ENCODE measurements at places on chromosomes 5 and 9.

DNA sequence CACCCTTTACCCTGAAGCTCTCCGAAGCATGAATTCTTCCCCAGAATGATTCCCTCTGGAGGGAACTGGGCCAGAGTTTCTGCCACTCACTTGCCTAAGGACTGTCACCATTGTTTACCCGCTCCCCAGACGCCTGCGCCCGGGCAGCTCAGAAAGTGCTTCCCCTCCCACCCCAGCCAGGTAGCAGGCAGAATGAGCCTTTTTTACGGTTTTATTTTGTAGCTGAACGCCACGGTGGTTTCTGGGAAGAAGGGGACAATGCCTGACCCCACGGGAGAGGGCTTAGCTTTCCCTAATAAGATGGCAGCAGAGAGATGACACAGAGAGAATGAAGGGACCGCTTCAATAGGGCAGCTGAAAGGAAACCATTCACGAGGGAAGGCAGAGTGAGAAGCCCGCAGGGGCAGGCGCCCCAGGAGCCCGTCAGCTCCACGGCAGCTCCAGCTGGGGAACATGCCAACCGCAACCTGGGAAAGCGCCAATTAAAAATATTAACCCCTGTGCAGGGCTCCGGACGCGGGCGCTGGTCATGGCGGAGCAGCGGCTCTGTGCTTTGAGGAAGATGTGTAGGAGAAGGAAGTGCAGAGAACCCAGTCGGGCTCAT, 20.4 kb upstream of the NTNG2 start:
- DNase-seq, result no peak

DNA sequence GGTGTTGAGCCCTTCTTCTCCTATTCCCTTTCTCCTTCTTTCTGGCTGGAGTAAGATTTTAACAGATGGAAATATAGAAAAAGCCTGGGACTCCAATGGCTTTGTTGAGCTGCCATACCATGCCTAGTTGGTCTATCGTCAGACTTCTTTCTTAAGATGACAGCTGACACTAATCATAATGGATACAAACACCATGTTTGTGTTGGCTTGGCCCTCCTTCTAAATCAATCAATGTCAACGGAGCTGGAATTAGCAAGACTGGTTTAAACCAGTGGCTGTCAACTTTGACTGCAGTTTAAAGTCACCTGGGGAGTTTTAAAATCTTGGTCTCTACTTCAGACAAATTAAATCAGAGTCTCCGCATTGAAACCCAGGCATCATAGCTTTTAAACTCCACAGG, 264.5 kb upstream of the PRR16 start:
- no peak for DNase-seq

- DNase-seq, result no peak
Measured at GRCh38 chr9:91157883-91158282, 203.8 kb downstream of the AUH start.

DNA sequence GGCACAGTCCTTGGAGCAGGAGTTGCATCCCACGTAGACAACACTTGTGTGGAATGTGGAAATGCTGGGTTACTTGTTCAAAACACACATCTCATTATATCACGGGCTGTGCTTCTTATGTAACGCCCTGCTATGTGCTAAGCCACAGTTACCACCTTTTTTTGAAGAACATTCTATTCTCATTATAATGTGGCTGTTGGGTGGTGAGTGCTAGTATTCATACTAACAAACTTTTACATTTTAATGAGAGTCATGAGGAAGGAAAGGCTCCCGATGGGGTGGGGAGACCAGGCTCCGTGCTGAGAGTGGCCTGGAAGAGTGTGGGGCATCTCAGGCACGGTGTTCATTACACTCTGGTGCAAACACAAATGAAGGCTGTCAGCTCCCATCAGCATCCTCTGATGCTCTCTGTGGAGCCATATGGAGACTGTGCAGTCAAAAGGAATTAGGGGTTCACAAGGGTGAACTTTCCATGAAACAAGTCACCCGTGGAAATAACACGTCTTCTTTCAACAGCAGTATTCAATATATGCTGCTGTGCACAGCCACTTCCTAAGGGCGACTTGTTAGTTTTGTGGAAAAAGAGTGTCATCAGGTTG, 153.1 kb upstream of the RAPGEF1 start:
- DNase-seq, result no peak

- no peak for DNase-seq
Measured at GRCh38 chr5:171421331-171422262, 2.1 kb downstream of the FGF18 start.

- no peak for DNase-seq
Measured at GRCh38 chr5:9601055-9601739, 29.0 kb downstream of the TAS2R1 start.

- DNase-seq, result no peak
Measured at GRCh38 chr5:164577742-164578141, 1072.3 kb downstream of the MAT2B start.

DNA sequence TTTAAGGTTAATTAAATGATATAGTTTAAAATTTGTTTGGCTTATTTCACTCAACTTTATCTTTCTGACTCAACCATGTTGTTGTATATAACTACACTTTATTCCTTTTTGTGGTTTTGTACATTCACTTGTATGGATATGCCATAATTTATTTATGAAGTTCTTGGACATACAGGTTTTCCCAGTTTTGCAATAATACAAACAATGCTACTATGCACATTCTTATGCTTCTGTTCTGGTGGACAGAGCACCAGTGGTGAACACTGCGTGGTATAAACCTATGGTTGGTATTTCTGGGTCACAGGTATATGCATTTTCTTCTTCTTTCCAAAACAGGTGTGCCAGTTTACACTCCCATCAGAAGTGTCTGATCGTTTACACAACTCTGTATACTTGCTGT, 35.7 kb upstream of the TRIM14 start:
- DNase-seq, result no peak

DNA sequence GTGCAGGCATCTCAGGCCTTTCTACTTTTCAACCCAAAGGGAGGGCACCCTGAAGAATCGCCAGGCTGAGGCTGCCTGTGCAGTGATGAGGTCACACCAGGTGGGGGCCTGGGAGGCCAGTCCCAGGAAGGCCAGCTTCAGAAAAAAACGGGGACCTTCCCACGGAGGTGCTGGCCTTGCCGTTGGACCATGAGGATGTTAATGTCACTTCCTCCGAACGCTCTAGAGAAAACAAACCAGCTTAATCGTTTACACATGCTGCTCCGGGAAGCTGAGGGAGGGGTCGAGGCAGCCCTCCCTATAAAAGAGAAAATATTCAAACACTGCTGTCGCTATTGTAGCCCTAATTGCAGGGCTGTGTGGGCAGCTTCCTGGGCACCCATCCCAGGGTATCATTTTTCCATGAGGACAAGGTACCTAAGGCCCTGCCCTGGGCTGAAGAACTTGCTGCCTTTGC, 27.0 kb downstream of the PTGES start:
- peak; percentile 59 for DNase-seq

DNA sequence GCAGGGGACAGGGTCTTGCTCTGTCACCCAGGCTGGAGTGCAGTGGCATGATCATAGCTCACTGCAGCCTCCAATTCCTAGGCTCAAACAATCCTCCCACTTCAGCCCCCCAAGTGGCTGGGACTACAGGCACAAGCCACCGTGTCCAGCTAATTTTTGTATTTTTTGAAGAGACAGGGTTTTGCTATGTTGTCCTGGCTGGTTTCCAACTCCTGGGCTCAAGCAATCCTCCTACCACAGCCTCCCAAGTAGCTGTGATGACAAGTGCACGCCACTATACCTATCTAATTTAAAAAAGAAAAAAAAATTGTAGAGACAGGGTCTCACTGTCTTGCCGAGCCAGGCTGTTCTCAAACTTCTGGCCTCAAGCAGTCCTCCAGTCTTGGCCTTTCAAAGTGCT, 31.6 kb upstream of the LECT2 start:
- DNase-seq, result no peak

GRCh38 chr5:149362541-149362940, 4.7 kb downstream of the PCYOX1L start:
- no peak for DNase-seq

DNA sequence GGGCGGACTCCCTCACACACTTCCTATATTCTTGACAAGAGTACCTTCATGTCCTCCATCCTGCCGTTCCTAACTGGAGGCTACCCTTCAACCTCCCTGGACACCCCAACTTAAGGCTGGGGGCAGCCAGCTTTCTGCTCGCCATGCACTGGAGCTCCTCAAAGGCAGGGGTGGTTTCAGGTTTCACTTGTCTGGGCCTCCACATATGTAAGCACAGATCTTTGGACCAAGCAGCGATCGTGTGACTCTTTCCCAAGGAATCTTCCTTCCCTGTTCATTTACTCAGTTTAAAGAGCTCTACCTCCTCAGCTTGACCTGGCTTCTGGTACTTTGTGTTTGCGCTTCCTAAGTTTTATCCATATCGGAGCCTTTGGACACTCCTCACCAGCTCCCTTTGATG, 34.2 kb upstream of the TRPC7 start:
- no peak for DNase-seq

DNA sequence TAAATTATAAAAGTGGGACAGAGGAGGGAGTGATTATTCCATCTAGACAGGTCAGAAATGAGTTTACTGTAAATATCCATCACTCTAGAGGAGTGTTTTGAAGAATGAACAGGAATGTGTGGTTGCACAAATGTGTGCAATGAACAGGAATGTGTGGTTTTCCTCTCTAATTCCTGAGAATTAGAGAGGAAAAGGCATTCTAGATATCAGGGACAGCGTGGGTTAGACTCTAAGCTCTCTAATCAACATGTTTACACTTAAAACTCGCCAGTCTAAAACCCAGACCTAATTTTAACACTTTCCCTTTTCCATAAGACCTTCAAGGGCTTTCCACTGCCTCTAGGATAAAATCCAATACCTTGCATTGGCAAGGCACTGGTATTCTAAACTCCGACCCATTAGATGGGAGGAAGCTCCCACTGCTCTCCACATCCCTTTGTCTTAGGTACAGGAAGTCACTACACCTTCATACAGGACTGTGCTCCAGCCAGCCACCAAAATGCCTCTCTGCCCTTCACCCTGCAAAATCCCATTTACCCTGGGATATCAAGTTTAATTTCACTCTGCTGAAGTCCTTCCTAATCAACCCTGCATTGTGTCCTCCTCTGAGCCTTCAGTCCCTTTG, 67.9 kb downstream of the NFIB start:
- peak; percentile 82 for DNase-seq

GRCh38 chr5:56025151-56025885, 30.6 kb upstream of the IL6ST start:
- peak; percentile 16 for DNase-seq

DNA sequence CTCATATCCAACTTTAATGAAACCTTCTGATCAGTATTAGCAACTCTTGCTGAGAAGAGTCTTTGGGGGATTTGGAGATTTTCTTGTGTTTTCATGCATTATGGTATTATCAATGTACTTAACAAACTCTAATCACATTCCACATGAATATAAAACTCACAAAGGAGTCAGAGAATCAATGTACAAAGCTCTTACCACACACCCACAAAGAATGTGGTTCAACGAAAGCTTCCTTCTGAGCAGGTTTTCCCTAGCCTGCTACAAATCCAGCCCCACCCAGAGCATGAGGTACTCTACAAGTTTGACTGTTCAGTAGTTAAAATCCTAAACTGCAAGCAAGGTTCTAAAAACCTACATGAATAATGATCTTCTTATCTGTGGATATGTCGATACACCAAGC, 210.1 kb downstream of the TARS1 start:
- DNase-seq, result peak; percentile 15

DNA sequence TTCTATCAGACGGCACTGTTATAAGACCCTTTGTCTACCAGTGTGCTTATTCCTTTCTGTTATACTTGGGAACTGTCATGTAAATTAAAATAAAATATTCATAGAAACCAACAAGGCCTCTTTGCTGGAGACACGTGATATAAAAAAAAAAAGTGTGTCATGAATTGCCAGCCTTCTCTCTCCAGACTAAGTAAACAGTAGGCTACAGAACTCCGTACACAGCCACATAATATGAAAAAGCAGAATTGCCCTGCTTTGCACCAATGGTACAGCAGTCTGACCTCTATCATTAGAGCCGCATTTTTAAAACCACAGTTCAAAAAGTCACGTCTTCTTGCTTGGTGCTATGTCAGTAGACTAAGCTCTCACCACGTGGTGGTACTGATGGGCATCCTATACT, 231.3 kb downstream of the SEMA5A start:
- DNase-seq, result no peak

DNA sequence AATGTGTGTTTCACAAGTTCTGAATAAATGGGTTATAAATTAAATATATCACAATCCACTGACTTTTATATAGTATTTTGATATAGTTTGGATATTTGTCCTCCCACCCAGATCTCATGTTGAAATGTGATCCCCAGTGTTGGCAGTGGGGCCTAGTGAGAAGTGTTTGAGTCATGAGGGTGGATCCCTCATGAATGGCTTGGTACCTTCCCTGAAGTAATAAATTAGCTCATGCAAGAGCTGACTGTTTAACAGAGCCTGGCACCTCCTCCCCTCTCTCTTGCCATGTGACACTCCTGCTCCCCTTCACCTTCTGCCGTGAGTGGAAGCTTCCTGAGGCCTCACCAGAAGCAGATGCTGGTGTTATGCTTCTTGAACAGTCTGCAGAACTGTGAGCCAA, 127.9 kb upstream of the PALM2AKAP2 start:
- peak; percentile 14 for DNase-seq

GRCh38 chr9:13027879-13028278, 251.6 kb downstream of the MPDZ start:
- peak; percentile 40 for DNase-seq

DNA sequence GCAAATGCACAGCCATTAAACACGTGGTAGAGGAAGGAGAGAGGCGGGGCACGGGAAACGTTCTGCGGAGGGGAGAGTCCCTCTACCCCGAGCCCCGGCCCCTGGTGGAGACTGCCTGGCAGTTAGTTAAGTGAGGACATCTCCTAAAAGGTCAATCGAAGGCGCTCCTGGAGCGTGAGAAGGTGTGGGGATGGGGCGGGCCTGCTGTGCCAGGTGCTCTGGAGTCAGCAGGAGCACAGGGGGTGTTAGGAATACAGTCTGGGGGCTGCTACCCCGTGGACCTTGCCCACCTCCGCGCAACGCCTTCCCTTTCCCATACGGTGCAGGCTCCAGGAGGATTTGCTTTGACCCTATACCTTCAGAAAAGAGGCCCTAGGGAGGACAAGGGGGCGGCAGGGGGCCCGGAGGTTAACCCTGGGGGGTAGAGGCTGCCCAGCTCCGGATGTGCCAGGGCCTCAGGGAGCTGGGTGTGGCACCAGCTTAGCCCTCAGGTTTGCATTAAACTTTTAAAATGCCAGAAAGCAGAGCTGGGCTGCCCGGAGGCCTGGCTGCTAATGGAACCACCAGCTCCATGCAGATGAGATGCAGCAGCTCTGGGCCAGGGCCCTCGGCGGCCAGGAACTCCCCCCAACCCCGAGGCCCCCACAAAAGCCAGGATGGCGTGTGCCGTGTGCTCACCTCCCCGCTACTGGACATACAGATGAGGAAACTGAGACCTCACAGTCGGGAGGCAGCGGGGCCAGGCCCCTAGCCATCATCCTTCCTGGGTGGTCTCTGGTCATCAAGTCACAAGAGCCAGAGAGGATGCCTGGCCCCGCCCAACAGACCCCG, 39.2 kb downstream of the NACC2 start:
- no peak for DNase-seq

DNA sequence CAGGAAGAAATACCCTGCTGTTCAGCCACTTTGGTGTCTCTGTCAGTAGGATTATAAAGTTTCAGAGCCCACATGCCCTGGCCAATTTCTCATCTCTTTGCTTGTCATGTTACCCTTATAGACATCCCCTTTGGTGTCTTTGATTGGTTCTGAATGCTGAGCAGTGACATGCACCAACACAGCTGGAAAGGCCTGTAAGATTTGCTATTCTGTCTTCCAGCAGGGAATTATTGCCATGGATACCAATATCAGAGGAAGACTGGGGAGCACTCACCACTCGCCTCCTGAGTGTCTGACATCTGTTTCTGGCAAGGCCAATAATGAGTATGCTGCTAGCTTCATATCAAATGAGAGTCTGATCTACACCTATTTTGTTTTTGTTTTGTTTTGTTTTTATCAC, 34.4 kb downstream of the RAB3C start:
- no peak for DNase-seq

Measured in fibroblast of skin of right quadriceps (primary cell).